ENCODE measurements at places on chromosomes 16 and 17.

GRCh38 chr17:70906808-70907207 lies 737.5 kb downstream of the KCNJ2 start:
- DNase-seq: no peak

- no peak for DNase-seq
Observed at GRCh38 chr17:4150096-4150495, 7.1 kb downstream of the CYB5D2 start.

DNA sequence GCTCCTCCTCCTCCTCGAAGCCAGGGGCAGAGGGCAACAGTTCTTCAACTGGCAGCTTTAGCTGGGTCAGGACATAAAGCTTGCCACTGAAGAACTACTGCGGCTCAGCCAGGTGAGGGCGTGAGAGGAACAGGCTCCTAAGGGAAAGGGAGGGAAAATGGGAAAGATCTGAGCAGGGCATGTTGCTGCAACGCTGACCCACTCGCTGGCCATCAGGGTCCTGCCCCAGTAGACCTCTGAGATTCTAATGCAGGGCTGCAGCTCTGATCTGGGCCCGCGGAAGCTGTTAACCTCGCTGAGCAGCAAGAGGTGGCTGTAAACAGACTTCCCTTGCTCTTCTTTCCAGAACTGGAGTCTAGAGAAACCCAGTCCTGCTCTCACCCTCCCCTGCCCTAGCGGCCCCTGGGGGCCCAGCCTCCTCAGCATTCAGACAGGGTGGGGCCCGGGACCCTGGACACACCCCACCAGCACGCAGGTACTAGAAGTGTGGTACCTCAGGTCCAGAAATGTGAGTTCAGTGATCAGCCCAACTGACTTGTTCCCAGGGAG lies 3.8 kb upstream of the TLCD2 start:
- DNase-seq: no peak

DNA sequence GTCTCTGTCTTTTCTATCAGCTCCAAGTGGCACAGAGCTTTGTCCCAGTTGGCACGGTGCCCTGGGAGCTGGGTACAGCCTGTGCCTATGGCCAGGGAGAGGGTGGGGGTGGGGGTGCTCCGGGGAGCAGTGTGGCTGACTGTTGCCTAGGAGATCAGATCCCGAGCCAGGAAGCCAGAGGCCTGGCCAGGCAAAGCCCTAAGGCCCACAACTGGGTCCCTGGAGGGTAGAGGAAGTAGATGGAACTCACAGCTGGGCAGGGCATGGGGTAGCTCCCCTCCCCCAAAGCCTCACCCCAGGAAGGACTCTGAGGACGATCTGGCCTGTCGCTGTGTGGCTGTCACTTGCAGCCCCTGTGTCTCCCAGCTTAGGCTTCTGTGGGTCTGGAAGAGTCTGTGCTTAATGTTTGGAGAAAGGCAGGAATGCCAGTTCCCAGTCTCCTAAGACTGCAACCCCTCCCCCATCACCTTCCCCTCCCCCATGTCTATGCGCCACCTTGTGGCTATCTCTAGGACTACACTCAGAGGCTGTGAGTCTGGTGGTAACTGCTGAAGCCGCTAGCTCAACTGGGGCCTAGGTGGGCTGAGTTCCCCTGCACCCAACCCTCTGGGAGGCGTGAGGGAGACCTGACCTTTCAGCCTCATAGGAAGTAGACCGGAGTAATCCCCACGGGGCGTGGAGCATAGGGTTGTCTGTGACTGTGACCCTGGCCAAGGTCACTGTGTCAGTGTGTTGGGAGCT lies 12.6 kb downstream of the THRA start:
- DNase-seq: no peak

DNA sequence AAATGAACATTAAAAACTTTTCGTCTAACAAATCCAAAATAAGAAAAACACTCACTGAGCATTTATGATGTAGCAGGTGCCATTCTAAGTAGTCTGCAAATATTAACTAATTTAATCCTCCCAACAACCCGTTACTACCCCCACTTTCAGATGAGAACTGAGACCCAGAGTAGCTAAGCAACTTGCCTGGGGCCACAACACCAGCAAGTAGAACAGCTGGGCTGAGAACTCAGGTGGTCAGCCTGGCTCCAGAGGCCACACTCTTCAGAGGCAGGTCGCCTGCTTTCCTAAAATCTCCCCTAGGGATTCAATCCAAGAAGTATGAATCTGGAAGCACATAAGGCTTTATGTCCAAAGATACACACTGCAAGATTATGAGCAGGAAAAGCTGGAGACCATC lies 6.2 kb downstream of the MBTPS1 start:
- DNase-seq: no peak

DNA sequence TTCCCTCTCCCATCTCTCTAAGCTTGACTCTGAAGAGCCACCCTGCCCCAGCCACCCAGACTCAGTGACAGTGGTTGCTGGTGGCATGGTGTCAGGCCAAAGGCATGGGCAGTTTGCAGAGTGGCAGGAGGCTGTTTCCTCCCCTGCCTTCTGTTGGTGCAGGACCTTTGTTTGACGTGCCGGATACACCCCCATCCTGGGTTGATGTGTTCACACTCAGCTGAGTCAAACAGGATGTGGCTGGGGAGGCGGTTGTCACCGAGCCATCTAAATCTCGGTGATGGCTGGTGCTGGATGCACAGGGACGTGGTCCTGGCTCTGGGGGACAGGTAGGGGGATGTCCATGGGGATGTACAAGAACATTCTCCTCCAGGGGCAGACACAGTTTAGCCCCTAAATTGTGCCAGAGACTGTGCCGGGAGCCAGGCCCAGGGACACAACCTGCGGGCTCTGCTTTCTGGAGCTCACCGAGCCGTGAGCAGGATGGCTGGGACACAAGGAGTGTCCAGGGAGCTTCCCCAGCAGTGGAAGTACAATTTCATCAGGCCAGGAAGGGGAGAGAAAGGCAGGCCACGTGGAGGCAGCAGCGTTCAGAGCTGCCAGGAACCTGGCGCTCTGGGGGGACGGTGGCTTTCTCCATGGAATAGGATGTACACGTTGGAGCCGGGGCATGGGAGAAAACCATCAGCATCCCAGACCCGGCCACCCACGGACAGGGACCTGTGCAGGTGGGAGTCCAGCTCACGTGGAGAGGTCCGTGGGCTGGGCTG lies 264.2 kb downstream of the SEC14L1 start:
- peak; percentile 94 for DNase-seq

DNA sequence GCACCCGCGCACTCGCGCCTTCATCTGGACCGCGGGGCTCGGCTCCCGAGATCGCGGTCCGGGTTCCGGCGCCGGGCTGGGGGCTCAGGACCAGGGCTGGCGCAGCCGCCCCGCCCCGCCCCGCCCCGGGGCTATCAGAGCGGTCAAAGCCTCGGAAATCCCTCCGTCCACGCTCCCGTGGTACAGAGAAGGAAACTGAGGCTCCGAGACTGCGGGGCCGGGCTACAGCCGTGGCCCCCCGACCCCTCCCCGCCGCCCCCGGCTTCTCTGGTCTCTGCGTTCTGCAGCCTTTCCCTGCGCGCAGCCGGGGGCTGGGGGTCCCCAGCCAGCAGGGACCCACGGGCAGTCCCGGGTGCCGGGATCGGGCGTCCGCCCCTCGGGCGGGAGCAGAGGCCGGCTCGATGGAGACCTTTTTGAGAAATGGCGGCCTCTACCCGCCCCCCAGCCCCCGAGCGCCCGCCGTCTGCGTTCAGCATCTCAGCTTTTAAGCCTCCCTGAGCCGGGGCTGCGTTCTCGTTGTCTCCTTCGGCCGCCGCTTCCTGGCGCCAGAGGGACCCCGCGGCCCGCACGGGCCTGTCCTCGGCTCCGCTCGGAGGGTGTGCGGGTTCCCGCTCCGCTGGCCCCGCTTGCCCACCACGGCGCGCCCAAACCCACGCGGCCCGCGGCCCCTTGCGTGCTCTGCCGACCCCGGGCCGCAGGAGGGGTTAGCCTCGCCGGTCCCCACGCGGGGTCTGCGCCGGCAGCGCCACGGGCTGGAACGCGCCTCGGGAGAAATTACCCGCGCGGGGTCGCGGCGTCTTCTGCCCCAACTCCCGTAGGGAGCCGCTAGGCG lies 1.5 kb upstream of the NPTX1 start:
- DNase-seq: no peak

GRCh38 chr17:38912221-38912813 lies 13.1 kb upstream of the LASP1NB start:
- DNase-seq: no peak

- DNase-seq: no peak
Observed at GRCh38 chr17:21211825-21212479, 2.0 kb downstream of the TMEM11 start.

DNA sequence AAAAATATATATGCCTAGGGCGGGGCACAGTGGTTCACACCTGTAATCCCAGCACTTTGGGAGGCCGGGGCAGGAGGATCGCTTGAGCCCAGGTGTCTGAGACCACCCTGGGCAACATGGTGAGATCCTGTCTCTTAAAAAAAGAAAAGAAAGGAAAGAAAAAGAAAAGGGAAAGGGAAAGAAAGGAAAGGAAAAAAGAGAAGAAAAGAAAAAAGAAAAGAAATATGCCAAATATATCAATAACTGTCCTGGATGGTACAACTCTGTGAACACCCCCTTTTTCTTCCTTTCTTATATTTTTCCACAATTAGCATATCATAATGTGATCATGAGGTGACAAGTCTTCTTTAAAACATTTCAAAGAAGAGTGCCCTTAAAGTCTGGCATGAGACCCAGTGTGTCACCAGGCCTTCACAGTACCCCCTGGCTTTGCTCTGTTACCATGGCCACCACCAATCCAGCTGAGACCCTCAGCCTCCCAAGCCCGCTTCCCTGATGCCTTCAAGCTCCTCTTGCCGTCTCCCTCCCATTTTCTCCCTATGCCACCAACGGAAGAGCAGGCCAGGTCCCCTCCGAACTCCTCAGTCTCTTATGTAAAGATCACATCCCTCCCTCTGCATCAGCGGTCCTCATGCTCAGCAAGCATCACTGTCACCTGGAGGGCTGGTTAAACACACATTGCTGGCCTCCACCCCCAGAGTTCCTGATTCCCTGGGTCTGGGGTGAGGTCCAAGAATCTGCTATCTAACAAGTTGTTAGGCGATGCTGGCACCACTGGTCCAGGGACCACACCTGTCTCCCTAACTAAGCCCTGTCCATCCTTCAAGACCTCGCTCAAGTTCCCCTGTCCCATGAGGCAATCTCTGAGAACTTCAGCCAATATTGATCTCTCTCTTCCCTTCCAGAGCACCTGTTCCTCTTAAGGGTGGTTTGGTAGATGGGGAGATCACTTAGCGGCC lies 44.5 kb downstream of the CUEDC1 start:
- no peak for DNase-seq

DNA sequence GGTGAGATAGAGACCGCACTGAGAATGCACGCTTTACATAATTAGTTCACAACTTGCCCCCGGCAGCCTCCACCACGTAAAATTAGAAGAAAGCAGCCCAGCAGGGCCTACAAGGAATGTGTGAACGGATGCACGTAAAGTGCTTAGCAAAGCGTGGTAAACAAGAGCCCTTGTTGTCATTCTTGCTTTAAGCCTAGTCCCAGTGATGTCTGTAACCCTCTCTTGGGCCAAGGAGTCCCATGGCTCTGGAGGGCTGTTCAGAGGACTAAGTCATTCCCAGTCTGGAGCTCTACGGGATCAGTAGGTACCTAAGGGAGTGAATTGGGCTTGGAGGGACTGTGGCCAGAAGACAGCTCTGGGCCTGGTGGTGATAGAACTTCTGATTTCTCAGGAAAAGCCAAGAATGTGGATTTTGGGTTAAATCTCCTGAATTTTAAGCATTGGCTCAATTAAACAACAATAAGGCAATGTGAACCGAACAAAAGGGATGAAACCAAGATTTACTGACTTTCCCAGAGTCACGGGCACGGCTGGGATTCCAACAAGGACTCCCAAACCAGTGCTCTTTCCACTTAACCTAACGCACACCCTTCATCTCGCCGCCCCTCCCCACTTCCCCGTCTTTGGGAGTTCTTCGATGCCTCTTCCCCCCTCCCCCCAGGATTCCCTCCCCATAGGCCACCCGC lies 775 bp upstream of the CHP2 start:
- DNase-seq: no peak

DNA sequence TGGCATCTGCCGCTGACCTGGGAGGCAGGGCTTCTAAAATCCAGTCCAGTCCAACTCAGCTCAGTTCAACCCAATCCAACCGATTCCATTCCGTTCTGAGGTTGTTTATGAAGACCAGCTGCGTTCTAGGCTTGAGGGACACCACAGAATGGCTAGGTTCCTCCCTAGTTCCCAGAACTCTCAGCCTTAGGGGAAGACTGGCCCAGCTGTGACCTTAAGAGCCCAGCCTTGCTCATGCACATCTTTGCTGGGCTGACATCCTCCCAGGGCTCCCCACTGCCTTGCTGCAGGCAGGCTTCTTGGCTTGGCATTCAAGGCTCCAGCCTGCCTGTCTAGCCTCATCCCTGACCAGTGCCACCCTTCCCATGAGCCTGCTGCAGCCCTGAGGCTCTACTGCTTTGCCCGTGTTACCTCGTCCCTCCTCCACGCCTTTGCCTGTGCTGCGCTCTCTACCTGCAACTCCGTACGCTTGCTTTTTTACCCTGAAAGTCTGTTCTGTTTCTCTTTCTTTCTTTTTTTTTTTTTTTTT lies 7.9 kb downstream of the SLC12A3 start:
- DNase-seq: no peak

DNA sequence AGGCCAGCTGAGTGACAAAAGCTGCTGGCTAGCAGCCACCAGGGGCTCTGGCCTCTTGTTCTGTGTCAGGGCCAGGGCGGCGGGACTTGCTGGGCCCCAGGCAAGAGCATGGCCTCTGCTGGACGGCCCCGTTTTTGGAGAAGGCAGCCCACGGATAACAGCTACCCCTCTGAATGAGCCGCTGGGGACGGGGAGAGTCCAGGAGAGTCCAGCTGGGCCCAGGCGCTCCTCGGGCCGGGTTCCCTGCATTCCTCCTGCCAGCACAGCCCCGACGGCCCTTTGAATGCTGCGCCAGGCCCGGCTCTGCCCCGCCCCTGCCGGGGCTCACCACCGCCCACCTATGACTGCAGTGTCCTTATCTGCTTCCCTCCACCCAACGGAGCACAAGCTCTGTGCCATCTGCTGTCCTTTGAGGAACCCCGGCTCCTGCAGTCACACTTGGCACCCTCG lies 33.4 kb downstream of the SLC7A5 start:
- no peak for DNase-seq

- DNase-seq: no peak
Observed at GRCh38 chr16:30398661-30399434, 3.6 kb downstream of the ZNF48 start.

- DNase-seq: peak; percentile 31
Observed at GRCh38 chr17:65022751-65023700, 33.5 kb downstream of the GNA13 start.
